ENCODE measurements at places on chromosomes 16 and 17. TPM values are rescaled to one million over a fixed set of nuclear protein-coding genes. Genes with fewer than 3 reads are reported as not detected.

HEATR9 gene
- not detected for total RNA-seq

PIRT gene
- total RNA-seq: not detected

CCL4L2 gene
- not detected for total RNA-seq

CCL4 gene
- total RNA-seq: not detected

DNA sequence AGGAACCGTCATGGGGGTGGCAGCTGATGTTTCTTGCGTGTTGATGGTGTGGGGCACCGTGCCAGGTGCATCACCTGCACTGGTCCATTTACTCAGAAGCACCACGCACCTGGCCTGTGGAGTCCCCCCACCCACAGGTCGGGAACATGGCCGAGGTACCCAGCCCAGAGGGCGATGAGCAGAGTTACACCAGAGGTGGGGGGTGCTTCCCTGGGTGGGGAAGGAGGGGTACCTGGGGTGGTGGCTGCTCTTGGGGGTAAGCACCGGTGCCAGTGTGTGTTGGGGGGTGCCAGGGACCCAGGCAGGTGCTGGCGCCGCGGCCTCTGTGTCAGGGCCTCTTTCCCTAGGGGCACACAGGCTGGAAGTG, 5.0 kb upstream of the ZNF750 start:
- DNase-seq: no peak

DNA sequence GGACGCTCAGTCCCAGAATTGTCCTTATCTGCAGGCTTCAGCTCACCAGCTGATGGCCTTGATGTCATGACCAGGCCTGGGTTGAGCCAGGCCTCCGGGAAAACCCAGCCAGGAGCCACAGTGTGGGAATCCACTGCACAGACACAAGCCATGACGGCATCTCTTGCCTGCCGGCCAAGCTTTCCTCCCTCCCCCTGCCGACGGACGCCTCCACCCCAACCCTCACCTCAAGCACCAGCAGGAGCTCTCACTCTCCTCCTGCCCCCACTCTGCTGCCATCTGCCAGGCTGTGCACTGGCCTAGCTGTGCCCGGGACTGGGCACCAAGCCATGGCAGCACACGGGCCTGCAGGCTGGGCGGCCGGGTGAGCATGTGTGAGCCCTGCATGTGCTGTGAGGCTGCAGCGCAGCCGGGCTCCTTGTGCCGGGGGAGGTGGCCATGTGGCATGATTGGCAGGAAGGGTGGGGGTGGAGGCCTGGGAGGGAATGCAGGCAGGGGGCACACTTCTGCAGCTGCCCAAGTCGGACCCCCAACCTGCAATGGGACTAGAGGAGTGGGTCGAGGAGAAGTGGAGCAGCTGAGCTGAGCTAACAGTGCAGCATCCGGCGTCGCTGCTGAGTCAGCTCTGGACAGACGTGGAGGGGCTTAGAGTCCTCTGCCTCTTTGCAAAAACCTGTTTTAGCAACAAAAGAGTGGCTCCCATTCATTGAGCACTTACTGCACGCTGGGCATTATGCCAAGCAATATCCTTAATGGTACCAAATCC, 268.5 kb downstream of the CBLN1 start:
- DNase-seq: peak; percentile 17

DNA sequence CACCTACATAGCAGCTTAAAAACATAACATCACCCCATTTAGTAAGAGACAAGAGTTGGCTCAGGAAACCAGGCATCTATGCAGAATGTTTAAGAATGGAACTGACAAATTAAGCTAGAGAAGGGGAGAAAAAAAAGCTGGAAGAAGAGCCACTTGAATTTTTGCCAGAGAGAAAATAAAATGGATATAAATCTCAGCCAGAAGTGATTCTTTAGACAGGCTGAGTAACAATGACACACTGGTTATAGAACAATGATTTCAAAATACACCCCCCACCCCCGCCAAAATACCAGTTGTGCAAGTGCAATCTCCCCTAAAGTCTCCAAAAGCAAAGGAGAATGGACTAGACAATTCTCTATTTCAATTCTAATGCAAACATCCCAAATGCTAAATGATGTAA, 22.4 kb downstream of the LSM12 start:
- DNase-seq: no peak

- no peak for DNase-seq
Measured at GRCh38 chr17:43818966-43819365, 14.0 kb downstream of the MPP3 start.

GRCh38 chr16:81451753-81452680, 7.4 kb downstream of the CMIP start:
- DNase-seq: no peak

Measured in RPMI7951 (cell line).